ENCODE measurements at places on chromosomes 3 and 15. TPM values are rescaled to one million over a fixed set of nuclear protein-coding genes. Genes with fewer than 3 reads are reported as not detected.

HIGD2B gene
- total RNA-seq: 0.33 TPM

MESP1 gene
- 5.3 TPM for total RNA-seq

GHRL gene
- total RNA-seq: 0.69 TPM

FAIM gene
- total RNA-seq: 8.4 TPM

DCBLD2 gene
- 1.6 TPM for total RNA-seq

ASB14 gene
- not detected for total RNA-seq

TRH gene
- total RNA-seq: not detected

TICRR gene
- 14.0 TPM for total RNA-seq

NRG4 gene
- total RNA-seq: not detected

UCN2 gene
- not detected for total RNA-seq

Measured in CD8-positive, alpha-beta memory T cell (primary cell).